ENCODE measurements at places on chromosomes 3 and 15.

DNA sequence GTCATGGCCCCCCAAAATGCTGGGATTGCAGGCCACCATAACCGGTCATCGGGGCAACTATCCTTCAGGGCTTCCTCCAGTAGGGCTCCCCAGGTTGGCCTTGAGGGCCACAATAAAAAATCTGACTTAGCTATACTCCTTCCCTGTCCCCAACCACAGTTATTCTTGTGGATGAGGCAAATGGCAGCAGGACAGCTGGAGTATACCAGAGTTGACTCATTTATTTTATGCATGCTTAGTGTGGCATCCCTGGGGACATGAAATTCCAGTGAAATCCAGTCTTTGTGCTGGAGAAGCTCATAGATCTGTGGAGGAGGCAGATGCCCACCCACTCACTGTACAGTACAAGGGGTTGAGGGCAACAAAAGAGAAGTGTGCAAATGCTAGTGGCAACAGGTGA lies 109.5 kb downstream of the RORA start:
- peaks cover 6% of the 10 kb centered on the region for H3K27me3 ChIP-seq
- no peaks in the 10 kb centered on the region for H3K4me1 ChIP-seq
- no peak for DNase-seq
- no peak overlapping the region for H3K4me3 ChIP-seq
- H3K27ac ChIP-seq: no peak overlapping the region
- H3K36me3 ChIP-seq: no peaks in the 10 kb centered on the region

DNA sequence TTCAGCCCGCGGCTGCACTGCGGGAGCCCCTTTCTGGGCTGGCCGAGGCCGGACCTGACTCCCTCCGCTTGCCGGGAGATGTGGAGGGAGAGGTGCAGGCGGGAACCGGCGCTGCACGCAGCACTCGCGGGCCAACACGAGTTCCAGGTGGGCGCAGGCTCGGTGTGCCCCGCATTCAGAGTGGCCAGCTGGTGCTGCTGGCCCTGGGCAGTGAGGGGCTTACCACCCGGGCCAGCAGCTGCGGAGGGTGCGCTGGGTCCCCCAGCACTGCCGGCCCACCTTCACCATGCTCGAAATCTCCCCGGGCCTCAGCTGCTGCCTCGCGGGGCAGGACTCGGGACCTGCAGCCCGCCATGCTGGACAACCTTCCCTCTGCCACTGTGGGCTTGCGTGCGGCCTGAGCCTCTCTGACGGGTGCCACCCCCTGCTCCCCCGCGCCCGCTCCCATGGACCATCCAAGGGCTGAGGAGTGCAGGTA lies 733.5 kb upstream of the CCDC54 start:
- no peak overlapping the region for H3K27ac ChIP-seq
- no peak for DNase-seq
- no peaks in the 10 kb centered on the region for H3K4me1 ChIP-seq
- H3K4me3 ChIP-seq: no peak overlapping the region

DNA sequence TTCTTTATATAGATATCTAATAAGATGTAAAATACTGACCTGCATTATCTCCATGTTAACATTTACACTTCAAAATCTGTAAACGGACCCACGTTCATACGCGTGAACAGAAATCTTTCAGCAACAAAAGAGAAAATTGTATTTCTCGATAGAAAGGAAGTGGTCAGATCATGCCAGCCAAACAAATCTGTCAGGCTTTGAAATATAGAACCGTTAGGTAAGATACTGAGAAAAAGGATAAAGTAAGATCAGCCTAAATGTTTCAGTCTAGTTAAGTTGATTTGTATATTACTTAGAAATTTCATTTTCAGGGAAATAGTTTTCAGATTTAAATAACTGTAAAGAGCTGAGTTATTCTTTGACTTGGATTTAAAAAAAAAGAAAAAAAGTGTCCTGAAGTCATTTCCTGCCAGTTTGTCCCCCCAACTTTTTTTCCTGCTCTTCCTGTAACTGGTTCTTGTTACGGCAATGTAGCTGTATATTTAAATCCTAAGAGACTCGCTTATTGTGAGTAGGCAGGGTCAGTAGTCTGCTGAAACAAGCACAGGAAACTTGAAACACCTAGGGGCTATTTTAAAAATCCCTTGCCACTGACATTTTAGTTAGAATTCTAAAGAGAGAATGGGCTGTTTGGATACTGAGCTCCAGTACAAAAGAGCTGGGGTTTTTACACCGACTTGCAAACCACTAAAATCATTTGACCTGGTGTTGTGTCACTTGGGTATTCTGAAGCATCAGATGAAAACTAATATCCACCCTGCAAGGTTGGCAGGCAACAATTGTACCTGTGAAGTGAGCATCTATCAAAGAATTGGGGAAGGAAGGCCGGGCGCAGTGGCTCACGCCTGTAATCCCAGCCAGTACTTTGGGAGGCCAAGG lies 237.5 kb downstream of the UBE2E2 start:
- no peaks in the 10 kb centered on the region for H3K36me3 ChIP-seq
- no peaks in the 10 kb centered on the region for H3K27me3 ChIP-seq
- H3K4me3 ChIP-seq: no peak overlapping the region
- DNase-seq: no peak
- peaks cover 7% of the 10 kb centered on the region for H3K4me1 ChIP-seq

GRCh38 chr3:127206154-127206553 lies 13.2 kb downstream of the PRR23E start:
- no peaks in the 10 kb centered on the region for H3K36me3 ChIP-seq
- no peaks in the 10 kb centered on the region for H3K4me1 ChIP-seq
- no peaks in the 10 kb centered on the region for H3K27me3 ChIP-seq
- DNase-seq: no peak
- no peak overlapping the region for H3K27ac ChIP-seq

DNA sequence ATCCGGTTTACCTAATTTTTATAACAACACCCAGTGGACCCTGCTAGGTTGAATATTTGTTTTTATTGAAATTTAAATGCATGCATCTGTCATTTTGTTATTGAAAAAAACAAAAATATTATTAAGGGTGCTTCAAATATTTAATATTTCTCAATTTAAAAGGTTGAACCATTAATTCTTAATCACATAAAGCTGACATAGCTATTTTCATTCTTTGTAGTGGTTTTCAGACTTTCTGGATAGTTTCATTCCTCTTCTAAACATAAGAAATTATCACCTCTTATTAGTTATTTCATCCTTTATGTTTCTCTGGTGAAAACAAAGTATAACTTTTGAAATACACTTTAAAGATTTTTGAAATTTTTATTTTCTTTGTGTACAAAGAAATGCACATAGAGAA lies 369.9 kb upstream of the PLSCR5 start:
- DNase-seq: no peak
- H3K4me1 ChIP-seq: no peaks in the 10 kb centered on the region

DNA sequence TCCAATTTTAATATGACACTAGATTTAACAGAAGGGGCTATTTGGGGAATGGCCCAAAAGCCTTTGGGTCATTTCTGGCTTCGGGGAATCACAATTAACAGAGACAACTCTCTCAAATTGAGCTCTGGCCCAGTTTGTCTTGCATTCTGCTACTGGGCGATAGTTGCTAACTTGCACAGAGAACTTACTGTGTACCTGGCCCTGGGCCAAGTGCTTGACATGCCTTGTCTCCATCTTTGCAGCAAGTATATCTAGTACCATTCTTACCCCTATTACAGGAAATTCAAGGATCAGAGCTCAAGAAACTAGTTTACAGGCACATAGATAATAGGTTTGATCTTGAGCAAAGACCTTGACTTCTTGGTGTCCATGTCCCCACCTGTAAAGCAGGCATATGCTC lies 175.7 kb downstream of the TMEM108 start:
- no peaks in the 10 kb centered on the region for H3K36me3 ChIP-seq
- DNase-seq: no peak
- H3K27ac ChIP-seq: no peak overlapping the region
- H3K4me1 ChIP-seq: no peaks in the 10 kb centered on the region
- H3K27me3 ChIP-seq: no peaks in the 10 kb centered on the region
